PC-3 (cell line): ENCODE measurements at places on chromosomes 1 and 21. TPM values are rescaled to one million over a fixed set of nuclear protein-coding genes. Genes with fewer than 3 reads are reported as not detected.
A peak's percentile ranks its signal among the peaks of the same experiment; 100 is the strongest.

- peak; percentile 69 for DNase-seq
Observed at GRCh38 chr1:187516874-187517273, 688.1 kb downstream of the PLA2G4A start.

GRCh38 chr1:156859523-156860112 lies 701 bp upstream of the INSRR start:
- peak; percentile 35 for DNase-seq

- DNase-seq = peak; percentile 96
Observed at GRCh38 chr21:17688912-17689874, 76.5 kb upstream of the BTG3 start.

- DNase-seq = no peak
Observed at GRCh38 chr21:41819236-41819855, 52.5 kb upstream of the RIPK4 start.

DNA sequence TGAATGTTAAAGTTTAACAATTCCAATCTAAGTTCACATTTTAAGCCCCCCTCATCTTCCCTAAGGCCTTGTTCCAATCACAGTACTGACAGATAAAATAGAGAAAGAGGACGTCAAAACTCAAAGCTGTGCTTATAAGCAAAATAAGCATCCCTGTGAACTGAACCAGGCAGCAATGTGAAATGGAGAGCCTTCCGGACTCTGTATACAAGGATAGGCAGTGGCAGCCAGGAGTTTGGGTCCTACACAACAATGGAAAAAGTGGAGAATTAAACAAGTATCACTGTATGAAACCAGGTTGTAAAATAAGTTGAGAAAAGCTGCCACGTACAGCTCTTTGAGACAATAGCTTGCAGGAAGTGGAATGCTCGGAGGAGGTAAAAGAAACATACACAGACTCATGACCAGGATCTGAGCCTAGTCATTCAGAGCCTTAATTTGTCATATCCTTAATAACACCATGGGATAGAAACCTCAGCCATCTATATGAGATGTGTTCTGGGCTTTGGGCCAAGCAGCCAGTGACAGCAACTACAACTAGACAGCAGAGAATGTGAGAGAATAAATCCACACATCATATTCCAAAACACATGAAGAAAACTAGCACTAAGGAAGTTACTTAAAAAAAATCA lies 55.2 kb upstream of the PALMD start:
- peak; percentile 91 for DNase-seq

Gene NCAM2
- total RNA-seq = 0.12 and 2.4 TPM in 2 replicates

GRCh38 chr1:53450225-53450624 lies 9.0 kb upstream of the DMRTB1 start:
- DNase-seq = no peak

Gene GPR25
- not detected in 2 replicates for total RNA-seq

Gene CCDC27
- total RNA-seq = not detected in 2 replicates

DNA sequence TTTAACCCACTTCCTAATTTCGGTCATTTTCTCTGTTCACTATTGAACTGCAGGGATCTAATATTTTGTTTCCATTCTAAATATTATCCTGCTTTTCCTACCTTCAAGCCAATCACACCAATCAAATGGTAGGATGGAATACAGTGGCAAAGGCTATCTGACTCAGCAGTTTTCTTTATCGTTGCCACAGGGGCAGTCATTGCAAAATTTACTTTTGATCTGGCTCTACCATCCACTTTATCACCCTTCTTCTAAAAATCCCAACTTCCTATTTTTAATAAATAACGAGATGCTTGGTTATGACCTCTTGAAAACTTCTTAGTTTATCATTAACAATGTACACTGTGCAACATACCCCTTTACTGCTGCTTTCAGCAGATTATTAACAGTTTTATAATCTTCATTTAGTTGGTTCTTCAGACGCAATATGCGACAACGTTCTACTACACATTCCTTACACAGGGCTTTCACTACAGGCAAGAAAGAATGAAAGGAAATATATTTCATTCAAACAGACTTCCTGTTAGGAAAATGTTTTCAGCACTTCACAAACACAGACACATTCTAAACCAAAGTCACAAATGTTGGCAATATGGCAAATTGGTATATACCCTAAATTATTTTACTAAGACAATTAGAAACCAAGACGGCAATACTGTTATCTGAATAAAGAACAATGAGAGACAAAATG lies 52.3 kb upstream of the RAP1GAP start:
- DNase-seq = no peak

DNA sequence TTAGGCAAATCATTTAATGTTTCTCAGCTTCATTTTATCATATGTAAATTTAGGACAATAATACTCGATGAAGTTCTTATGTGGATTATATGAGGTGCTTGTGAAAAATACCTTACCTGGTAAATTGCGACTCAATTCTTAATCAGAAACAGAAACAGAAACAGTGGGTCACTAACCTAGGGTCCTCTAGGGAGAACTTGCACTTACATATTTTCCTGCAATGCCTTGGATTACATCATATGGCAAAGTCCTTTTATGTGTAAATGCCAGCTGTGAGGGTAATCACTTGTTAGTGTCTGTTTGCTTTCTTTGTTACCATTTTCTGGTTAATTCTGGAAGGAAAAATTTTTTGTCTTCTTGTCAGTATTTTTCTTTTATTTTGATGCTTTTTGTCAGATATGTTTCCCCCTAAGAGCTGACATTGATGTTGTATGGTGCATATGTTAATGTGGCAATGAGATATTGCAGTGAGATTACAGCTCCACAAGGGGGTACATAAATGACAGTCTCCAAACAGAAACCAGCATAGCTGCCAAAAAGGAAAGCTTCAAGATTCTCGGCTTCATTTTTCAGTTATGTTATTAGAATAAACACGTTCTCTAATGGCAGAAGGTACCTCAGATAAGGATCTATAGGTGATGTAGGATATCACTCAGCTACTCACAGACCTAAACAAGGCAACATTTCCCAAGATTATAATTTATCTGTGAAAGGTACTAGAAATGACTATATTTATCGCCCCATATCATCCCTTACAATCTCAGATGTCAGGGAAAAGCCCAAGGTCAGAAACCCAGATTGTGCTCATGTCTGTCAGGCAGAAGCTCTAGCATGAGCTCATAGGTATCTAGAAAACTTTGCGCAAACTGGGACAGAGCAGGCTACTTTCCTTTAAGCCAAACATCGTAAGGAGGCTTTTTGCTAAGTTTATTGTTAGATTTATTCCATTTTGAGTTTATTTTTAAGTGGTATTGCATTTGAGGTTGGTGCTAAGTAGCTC lies 119.9 kb downstream of the FASLG start:
- DNase-seq = peak; percentile 52

DNA sequence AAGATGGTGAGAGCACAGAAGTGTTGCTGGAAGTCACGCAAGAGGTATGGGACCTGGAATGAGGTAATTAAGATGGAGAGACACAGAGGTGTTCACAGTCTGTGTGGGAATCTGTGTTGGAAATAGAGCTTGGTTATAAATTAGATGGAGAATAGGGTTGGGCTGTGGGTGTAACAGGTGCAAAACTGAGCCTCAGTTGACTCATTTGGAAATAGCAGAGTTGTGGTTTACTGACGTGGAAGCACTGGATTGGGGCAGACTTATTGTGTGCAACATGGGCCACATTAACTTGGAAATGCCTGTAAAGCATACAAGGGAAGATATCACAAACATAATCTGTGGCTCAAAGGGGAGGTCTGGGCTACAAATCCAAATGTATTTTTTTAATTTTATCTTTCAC lies 13.0 kb downstream of the CAMSAP2 start:
- no peak for DNase-seq

DNA sequence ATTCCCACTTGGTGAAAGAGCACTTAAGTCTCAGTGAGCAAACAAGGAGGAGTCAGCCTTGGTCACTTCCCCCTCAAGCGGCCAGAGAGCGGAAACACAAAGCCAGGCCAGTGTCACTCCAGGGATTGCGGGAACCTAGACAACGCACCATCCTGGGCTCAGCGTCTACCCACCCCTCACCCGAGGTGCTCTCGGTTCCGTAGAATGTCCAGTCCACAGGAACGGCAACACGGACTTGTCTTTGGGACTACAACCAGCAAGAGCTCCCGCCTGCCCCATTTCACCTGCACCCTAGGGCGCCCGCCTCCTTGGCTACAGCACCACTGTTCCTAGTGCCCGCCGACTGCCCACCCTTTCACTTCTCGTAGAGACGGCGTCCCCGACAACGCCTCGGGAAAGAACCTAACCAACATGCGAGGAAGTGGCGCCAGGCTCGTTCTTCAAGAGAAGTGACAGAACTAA lies 509 bp downstream of the GDAP2 start:
- peak; percentile 68 for DNase-seq

- DNase-seq = peak; percentile 61
Observed at GRCh38 chr1:105137543-105138457, 1388.1 kb downstream of the AMY1C start.

DNA sequence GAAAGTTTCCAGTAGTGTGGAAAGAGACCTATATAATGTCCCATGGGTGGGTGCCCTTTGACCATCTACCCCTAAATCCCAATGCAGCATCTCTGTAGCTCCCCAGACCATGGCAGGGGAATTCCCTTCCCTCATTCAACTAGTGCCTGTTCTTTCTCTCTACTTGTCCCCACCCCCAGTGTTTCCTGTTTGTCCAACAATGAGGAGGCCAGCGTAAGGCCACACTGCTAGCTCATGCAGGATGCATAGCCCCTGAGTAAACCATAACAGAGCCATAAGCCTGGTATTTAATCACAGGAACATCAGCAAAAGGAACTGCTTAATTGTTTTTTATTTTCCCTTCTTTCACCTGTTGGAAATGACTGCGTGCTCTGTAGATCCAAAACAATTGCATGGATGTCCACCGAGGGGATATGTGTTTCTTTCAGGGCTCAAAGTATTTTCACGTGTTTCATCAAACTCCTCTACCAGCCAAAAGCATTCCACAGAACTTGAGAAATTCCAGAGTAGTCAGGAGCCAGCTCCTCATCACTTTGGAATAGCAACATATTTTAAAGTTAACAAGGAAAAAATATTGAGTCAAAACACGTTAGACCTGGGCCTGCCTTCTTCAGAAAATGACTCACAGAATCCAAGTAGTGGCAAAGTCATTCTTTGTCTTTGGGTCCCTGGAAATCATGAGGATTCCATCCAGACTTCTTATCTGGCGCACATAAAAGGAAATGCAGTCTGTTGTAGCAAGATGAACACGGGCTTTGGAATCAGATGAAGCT lies 162.5 kb upstream of the SGIP1 start:
- DNase-seq = peak; percentile 56

Gene MPL
- total RNA-seq = 0.35 TPM in 1 of 2 replicates, not detected in the other

DNA sequence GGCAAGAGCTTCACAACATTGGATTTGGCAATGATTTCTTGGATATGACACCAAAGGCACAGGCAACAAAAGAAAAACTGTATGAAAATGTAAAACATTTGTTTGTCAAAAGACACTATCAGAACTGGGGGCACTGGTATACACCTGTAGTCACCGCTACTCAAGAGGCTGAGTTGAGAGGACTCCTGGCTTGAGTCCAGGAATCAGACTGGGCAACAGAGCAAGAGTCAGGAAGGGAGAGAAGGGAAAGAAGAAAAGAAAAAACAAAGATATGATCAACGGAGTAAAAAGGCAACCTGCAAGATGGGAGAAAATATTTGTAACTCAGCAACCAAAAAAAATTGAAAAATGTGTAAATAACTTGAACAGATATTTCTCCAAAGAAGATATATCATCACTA lies 6.0 kb upstream of the TUT4 start:
- no peak for DNase-seq

GRCh38 chr1:197486946-197487345 lies 218.9 kb downstream of the CRB1 start:
- DNase-seq = no peak

- DNase-seq = no peak
Observed at GRCh38 chr1:193569096-193569982, 382.9 kb upstream of the B3GALT2 start.

DNA sequence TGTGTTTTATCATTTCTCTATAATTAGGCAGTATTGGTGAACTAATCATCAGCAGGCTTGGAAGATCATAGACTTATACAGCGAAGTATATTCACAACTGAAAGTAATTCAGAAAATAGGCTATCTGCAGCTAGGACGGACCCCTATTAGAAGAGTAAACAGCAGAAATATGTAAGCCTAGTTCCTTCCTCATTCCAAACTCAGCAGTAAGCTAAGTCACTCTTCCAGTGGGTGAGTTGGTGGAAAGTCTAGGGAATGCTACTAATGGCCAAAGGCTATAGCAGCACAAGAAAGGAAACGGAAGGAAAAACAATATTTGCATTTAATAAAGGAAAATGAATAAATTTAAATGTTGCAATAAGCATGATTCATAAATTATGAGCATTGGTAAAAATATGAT lies 918.1 kb upstream of the TMPRSS15 start:
- DNase-seq = peak; percentile 19
